Stimulated activated CD4-positive, alpha-beta T cell treated with anti-CD3 and anti-CD28 coated beads, Interleukin-12 subunit alpha, Interleukin-12 subunit beta, amount 100 ng/mL, for 24 hours (primary cell): ENCODE measurements at places on chromosomes 1 and 21.

GRCh38 chr1:222772996-222773379 is 36.0 kb downstream of the FAM177B start:
- no peak for DNase-seq

DNA sequence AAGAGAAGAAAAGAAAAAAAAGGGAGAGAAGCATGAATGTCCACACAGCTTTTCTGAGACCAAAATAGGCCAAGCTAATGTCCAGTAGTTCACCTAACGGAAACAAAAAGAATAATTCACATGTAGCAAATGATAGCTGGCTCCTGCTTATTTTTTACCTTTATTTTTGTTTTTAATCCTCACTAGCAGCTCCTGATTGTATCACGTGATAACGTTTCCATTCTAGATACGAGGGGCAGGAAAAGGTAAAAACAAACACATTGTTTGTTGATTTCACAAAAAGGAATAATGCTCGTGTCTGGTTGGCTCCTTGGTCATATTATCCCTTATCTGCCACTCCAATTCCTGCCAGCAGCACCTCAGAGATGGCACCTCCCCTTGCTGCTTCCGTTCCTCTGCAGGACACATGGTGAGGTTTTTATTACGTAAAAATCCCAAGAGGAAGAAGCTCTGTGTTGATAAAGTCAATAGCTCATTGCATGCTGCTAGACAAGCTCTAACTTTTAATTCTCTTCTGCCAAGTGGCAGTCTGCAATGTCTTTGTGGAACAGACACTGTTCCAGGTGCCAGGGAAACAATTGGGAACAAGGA is 201.7 kb downstream of the CRB1 start:
- no peak for DNase-seq

DNA sequence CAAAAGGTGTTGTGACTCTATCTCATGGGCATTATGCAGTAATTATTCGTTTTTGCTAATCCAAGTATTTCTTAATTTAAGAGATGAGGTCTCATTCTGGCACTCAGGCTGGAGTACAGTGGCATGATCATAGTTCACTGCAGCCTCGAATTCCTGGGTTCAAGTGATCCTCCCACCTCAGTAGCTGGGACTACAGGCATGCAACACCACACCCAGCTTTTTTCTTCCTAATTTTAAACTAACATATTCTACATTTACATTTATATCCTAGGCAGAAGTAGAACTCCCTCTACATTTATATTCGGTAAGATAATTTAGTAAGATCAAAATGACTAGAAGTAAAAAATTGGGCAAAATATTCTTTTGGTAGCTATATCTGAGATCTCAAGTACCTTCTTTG is 50.5 kb upstream of the RBM34 start:
- DNase-seq: no peak

- DNase-seq: no peak
These were observed 25.0 kb upstream of the SYDE2 start for GRCh38 chr1:85225624-85226380.

DNA sequence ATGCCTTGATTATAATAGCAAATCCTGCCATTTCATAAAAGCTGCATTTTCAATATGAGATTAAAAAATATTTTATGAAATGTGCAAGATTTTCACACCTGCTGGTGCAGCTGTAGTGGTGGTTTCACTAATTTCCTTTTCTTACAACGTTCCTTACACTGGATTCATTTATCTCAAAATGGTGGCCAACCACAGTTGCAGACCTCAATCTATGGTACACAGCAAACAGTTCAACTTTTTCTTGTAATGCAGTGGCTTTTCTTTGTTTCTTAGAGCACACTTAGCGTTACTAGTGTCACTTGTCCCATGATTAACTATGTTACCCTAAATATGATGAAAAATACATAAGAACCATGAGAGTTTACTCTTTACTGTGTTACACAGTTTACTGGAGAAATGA is 32.7 kb downstream of the FCER1A start:
- no peak for DNase-seq
